Stimulated activated CD8-positive, alpha-beta memory T cell treated with anti-CD3 and anti-CD28 coated beads, Interleukin-7, amount 100 ng/mL, for 1 hour (primary cell): ENCODE measurements at places on chromosomes 4 and X.

GRCh38 chrX:3680459-3680858, 33.0 kb downstream of the PRKX start:
- no peak for DNase-seq

- DNase-seq, result no peak
Observed at GRCh38 chrX:50036426-50036825, 114.0 kb downstream of the CLCN5 start.

DNA sequence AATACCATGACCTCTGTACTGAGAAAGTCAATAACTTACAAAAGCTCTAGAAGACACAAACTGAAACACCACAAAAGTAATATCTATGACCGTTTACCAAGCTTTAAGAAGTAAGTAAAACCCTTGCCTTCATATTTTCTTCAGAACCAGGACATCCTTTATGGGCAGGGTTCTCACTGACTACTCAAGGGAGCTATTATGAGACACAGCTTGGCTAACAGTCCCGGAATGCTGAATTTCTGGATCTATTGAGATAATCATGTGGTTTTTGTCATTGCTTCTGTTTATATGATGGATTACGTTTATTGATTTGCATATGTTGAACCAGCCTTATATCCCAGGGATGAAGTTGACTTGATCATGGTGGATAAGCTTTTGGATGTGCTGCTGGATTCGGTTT, 19.9 kb upstream of the CDS1 start:
- no peak for DNase-seq

DNA sequence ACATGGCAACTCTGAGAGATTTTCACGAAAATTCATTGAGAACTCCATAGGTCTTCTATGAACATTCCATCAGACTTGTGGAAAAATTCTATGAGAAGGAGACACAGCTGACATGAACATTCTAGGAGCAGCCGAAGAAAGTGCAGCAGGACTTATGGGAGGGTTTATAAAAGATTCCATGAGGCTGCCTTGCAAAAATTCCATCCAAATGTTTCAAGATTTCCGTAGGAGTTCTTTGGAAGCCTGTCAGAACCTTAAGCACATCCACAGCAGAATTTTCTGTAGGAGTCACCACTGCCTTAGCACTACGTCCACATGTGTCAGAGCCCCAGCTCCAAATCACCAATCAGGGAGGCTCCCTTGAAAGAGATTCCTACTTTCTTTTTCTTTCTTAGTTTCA, 67.0 kb upstream of the MSX1 start:
- DNase-seq, result no peak

GRCh38 chrX:34880656-34881055, 61.9 kb upstream of the FAM47B start:
- DNase-seq, result no peak

- DNase-seq, result no peak
Observed at GRCh38 chrX:94834226-94834625, 1160.2 kb downstream of the FAM133A start.

DNA sequence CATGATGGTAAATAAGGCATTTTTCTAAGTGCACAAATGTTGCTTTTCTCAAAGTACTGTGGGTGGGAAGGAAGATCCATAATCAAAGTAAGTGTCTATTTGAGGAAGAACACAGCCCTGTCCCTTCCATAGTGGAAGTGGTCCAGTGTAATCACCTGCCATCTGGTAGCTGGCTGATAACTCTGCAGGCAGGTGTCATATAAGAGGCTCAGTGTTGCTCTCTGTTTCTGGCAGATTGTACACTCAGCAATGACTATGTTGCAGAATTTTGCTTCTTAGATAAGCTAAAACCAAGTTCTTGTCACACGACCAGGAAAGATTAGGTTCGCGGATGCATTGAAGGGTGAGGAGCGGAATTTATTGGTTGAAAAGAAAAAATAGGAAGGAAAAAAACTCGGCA, 20.9 kb downstream of the SAGE1 start:
- no peak for DNase-seq

- DNase-seq, result no peak
Observed at GRCh38 chr4:590313-590841, 14.3 kb upstream of the TMEM271 start.

DNA sequence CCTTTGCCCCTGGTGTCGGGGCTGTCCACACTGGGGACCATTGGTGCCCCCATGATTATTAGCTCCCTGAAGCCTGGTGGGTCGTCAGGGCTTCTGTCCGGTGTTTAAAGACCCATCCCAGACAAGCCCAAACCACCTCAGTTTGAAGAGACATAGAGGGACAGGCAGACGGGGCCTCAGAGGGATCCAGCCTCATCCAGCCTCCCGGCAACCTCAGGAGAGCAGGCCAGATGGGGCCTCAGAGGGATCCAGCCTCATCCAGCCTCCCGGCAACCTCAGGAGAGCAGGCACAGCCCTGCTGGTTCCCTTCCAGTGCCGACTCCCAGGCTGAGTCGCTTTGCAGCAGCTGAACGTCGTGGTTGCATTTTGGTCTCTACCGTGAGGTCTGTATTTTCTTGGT, 32.1 kb downstream of the PIGG start:
- DNase-seq, result no peak

GRCh38 chr4:88104902-88105610, 53.4 kb downstream of the ABCG2 start:
- DNase-seq, result no peak

- no peak for DNase-seq
Observed at GRCh38 chrX:136227948-136228838, 23.0 kb downstream of the MAP7D3 start.

DNA sequence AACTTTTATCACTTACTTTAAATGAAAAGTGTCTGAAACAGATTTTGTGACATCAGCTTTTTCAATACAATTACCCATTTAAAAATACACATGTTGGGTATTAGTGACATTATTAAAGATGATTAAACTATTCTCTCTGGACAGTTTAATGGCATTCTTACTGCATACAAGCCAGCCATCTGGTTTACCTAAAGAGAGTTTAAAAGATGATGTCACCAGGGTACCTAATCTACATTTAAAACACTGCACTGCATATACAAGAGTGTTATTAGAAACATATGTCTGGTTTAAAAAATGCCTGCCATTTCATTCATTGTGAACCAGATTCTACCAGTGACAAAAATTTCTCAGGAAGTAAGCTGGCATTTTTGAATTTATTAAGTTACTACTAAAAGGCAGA, 919.1 kb downstream of the ADGRL3 start:
- no peak for DNase-seq

DNA sequence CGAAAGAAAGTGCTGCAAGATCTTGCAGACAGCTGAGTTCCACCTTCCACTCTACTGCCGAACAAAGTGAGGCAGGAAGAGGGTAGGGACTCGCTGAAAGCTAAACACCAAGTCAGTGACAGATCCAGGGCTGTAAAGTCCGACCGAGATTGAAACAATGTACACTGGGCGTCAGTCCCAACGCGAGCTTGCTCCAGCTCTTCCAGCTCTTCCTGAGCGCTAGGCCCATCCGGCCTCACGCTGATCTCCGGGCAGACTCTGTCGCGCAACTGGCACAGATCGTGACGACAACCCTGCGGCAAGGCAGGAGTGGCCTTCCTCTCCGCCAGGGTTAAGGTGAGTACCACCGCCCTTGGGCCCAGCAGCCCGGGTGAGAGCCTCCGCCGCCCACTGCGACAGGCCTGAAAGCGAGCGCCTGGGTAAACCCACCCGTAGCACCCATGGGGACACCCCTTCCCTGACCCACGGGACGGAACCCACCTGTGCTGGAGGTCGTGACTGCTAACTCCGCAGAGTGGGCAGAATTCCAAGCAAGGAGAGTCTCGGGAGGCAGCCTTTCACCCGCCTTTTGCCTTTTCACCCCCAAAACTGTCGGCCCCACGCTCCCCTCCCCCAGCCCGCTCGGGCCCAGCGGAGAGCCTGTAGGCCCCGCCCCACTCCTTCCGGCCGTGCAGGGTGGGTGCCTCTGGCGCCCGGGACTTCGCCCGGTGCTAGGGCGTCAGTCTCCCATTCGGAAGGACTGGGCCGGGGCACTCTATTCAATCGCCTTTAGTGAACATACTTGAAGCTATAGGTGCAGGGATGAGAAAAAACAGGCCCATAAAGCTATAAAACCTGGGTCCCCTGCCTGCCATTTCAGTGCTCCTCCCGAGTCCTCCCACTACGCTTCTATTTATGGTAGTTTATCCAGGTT, at the start of gene TMLHE:
TSS of gene TMLHE (minus strand) at position 641 of the 913 bp plus-strand sequence. CDS start 67,676 bp downstream, outside the sequence.
- DNase-seq, result peak; percentile 24

DNA sequence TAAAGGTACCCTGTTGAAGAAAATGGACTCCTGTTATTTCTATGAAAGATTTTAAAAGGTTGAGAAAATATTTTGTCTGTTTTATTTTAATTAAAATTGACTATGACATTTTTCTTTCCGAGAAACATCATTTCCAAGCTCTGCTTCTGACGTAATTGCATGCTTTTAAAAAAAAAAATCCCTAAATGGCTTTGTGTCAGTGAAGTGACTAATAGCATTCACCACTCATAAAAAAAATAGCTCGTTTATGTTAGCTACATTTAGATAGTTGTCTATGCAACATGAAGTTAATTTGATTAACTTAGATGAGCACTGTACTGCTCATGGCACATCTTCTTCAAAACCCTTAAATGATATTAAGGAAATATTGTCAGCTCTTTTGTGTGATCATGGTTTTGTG, 105.1 kb upstream of the KLHL13 start:
- DNase-seq, result no peak

GRCh38 chr4:40285692-40286091, 49.4 kb upstream of the CHRNA9 start:
- no peak for DNase-seq

DNA sequence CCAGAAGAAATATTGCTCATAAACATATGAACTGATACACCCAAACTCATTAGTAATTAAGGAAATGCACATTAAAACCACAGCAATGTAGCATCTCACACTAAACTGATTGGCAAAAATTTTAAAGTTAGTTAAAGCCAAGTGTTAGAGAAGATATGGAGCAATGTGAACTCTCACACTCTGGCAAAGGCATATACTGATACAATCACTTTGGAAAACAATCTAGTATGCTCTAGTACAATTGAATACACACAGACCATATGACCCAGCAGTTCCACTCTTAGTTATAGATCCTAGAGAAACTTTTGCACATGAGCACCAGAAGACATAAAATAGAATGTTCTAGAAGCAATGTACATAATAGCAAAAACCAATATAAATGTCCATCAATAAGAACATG, 8.4 kb upstream of the AWAT1 start:
- DNase-seq, result no peak

DNA sequence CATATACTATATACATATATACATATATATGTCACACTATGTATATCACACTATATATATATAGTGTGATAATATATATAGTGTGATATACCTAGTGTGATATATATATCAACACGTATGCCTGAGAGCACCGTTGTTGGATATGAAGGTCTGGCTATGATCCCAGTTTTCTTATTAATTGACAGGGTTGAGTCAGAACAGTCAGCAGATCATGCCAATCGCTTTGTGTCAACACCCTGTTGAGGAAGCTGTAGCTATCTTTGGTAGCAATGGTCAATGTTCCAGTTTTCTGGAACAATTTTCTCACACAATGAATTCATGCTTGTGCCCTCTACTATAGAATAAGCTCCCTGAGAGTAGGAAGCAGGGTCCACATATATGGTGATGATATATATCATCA, 496.0 kb upstream of the AGA start:
- DNase-seq, result no peak

DNA sequence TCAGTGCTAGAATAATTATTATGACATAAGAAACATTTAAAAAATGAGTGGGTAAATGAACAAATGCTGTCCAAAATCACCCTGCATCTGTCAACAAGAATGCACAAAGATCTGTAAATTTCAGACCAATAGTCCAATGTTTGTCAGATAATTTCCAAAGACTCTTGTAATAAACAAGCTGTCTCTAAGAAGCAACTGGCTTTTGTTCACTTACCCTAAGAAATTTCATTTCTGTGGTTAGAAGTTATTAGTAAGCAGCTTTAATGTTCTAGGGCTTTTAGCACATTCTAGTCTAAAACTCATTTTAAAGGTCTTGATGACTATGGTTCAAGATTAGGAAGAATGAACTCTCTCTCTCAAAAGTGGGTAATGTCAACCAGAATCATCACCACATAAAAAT, 560.3 kb upstream of the SMIM31 start:
- DNase-seq, result no peak

DNA sequence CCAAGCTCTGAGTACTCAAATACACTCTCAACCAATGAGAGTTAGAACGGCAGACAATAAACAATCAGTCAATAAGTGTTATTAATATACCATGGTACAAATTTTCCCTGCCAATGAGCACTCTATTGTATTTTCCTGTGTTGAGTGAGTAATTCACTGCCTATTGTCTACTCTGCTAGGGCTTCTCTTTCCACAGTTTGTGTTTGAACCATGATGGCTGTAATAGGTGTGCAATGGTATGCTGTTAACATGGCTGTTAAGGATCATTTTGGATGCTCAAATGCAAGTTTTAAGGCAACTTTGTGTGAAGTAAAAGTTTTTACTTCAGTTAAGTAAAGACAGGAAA, 41.2 kb downstream of the RPS6KA3 start:
- DNase-seq, result no peak

- DNase-seq, result no peak
Observed at GRCh38 chr4:87235020-87235671, 14.7 kb upstream of the KLHL8 start.

GRCh38 chr4:179755322-179755721, 2313.1 kb upstream of the AGA start:
- no peak for DNase-seq

DNA sequence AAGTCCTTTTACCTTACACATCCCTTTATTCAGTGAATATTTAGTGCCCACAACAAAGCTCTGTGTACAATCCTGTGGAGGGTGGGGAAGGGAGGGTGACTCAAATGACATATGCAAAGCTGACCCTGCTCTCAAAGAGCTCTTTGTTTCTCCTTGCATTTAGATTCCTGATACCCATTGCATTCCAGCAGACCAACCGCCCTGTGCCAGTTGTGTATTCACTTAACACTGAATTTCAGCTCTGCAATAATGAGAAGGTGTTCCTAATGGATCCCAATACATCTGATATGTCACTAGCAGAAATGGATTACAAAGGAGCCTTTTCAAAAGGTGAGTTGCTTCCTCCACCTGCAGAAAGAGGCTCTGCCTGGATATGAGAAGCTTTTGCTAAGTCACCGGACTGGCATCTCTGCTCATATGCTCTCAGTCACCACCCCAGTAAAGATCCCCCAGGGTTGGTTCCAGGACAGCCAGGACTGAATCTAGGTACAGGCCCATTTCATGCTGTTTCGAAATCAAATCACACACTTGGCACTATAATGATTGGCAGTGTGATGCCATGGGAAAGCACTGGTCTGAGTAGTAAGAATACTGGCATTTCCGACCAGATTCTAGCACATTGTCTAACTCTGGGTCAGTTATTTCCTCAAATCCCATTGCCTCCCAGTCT, 17.1 kb upstream of the ANXA3 start:
- DNase-seq, result no peak

- no peak for DNase-seq
Observed at GRCh38 chr4:76720121-76720520, 177.8 kb downstream of the SOWAHB start.
